Activated CD8-positive, alpha-beta memory T cell treated with anti-CD3 and anti-CD28 coated beads, Interleukin-2, amount 10 ng/mL, durations not matched to agents 7 days and 5 days (primary cell): ENCODE measurements at places on chromosomes 7 and 10. TPM values are rescaled to one million over a fixed set of nuclear protein-coding genes. Genes with fewer than 3 reads are reported as not detected.

DNA sequence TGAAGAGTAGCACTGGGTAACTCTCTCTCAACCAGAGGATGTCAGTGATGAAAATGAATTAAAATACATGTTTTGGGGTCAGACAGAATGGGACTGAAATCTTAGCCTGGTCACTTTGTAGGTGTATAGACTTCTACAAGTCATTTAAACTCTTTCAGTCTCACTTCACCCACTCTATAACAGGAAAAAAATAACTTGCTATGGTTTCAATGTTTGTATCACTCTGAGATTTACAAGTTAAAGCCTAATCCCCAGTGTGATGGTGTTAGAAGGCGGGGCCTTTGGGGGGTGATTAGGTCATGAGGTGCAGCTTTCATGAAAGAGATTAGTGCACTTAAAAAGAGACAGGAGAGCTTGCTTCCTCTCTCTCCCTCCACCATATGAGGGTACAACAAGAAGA, 134.8 kb downstream of the INHBA start:
- no peak for DNase-seq

GRCh38 chr7:27890205-27890849, 150.4 kb downstream of the TAX1BP1 start:
- DNase-seq: no peak

DNA sequence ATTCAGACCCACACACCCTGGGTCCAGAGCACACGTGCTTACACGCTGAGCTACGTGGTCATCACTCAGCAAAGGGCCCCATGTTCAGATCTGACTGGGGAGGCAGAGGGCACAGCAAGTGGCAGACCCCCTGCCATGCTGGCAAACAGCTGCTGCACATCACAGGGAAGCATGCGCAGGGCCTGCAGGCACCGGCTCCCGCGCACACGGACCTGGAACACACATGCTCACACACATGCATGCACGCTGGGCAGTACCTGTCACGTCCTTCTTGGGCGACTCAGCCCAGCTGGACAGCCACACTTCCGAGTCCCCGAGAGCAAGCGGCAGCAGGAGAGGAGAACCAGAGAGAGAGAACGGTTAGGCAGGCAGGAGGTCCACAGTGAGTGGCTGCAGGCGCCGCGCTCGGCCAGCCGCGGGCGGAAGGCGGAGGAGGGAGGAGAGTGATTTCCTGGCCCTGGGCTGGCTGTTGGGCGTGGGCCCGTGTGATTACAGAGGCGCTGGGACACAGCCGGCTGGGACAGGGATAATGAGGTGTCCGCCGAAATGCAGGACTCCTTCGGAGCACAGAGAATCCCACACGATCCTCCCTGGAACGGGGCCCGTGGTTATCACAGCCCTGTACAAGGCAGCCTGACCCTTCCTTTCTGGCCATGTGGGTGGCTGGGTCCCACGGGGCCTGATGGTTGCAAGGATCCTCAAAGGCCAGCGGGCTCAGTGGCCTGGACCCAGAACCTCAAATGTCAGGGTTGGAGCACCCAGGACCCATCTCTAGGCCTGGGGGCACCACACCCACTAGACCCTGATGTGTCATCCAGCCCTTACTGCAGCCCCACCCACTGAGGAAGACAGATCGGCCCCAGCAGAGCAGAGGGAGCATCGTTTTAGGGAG, 175.1 kb downstream of the NEURL1 start:
- no peak for DNase-seq

- no peak for DNase-seq
These were observed 75.8 kb downstream of the CUL1 start for GRCh38 chr7:148774471-148774870.

- no peak for DNase-seq
These were observed 557.9 kb downstream of the KCNMA1 start for GRCh38 chr10:77079592-77080300.

DNA sequence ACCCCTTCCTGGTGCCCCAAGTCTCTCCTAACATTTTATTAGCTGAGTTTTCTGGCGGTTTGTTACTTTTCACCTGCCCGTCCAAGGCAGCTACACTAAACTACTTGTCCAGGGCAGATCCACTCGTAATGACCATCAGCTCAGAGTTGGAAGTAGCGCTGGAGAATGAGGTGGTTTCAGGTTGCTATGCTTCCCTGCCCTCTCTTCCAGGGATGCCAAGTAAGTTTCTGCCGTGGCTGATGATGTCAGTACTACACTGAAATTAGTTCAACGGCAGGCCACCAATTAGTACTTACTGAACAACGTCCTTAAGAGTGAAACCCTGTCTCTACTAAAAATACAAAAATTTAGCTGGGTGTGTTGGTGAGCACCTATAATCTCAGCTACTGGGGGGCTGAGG, 55.2 kb downstream of the DIP2C start:
- DNase-seq: no peak

DNA sequence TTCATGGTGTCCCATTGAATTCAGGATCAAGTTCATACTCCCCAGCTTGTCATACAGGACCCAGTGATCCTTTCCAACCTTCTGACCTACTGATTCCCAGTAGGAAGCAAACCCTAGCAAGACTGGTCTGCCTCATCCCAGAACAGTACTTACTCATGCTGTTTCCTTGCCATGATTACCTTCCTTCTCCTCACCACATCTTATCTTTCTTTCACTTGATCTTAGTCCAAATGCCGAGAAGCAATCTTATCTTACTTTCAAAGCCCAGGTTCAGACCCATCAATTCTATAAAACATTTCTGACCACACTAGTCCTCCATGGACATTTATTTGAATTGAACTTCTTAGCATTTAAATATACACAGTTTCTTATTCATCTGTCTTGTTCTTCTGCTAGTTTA, 26.6 kb upstream of the ATRNL1 start:
- DNase-seq: no peak

DNA sequence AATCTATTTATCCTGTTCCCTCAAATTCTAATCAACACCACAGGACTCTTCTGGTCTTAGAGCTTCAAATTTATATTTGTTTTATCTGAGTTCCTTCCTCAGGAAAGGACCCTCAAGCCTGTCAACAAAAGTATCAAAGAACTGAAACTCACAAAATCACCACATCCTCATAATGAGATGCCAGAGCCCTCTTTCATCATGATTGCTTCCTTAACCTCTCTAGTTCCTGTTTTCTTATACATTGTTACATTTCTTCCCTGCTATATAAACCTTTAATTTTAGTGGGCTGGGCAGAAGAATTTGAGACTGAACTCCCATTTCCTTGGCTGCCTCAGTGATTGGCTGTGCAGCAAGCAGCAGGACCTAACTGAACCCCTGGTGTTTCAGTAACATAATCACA, 189.7 kb downstream of the ZNF248 start:
- no peak for DNase-seq

DNA sequence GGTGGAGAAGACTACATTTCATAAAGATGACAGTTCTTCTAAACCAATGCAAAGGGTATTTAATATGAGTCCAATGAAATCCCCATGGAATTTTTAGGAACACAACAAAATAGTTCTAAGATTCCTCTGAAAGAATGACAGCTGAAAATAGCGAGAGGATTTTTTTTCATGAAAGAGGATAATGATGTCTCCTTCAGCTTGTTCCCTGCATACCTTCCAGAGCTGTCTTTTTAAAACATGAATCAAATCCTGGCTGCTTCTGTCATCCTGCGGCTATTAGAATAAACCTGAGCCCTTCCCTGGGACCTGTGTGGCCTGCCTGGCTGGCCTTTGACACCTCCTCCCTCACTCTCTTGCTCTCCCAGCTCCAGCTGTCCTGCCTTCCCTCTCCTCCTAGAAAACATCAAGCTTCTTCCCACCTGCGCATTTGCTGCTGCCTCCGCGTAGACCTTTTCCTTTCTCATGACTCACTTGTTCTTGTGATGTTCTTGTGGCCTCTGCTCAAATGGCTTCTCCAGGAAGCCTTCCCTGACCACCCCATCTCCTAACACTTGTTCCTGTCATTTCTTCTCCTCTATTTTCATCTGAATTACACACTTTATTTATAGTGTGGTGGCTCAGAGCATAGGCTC, 57.4 kb downstream of the EEPD1 start:
- no peak for DNase-seq

GRCh38 chr7:105611856-105612775, 30.8 kb upstream of the EFCAB10 start:
- no peak for DNase-seq

- no peak for DNase-seq
These were observed 36.3 kb upstream of the RNF32 start for GRCh38 chr7:156604311-156604710.

DNA sequence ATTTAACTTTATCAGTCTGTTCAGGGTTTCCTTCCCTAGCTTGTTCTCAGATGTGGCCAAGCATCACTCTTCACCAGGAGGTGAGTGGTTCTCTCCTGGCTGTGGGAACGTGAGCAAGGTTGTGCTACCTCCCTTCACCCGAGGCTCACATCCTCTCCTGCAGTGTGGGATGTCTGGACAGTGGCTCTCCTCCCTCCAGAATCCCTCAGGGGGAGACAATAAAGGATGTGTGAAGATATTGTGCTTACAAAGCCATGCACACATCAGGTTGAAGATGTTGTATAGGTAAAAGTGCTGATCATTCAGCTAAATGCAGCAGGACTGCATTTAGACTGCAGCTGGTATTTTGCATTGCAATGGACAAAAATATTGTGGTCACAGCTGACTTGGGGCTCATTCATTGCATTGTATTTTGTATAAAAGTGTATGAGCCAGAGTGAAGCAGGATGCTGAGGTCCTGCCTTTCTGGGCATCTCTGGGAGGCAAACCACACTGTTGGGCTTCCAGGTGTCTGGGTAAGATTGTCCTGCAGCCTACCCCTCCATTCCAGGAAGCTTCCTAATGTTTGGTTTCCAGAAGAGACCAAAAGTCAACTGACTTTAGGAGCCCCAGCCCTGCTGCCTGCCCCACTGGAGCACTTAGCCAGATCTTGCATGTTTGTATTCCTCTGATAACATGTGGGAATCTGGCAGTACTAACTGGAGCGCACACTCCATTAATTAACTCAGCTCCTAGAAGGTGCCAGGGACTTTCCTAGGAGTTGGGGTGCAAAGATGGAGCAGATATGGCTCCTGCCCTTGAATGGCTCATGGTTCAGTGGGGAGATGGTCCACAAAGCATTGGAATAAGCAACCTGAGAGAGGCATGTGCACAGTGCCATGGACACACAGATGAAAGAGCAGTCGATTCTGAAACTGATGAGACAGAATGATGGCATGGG, 292.5 kb upstream of the ZNF32 start:
- peak; percentile 27 for DNase-seq

GRCh38 chr10:11168423-11169090, 150.9 kb downstream of the CELF2 start:
- DNase-seq: no peak

DNA sequence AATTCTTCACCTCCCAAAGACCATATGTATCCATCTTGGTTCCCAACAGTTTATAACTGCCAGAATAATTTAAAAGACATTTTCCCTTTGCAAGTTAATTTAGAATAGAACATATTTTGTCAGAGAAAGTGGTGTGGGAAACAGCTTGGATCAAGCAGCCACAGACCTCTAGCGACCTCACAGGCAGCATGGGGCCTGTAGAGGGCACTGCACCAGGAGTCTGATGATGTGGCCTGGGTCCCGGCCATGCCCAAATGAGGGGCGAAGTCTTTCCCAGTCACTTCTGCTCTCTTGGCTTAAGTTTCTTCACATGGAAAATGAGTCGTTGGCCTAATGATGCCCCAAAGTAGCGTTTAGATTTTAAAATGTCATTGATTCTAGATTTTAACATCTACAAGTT, 243.2 kb downstream of the SDK1 start:
- DNase-seq: no peak

GRCh38 chr7:50679218-50680007, 103.3 kb downstream of the GRB10 start:
- no peak for DNase-seq

- peak; percentile 23 for DNase-seq
These were observed 73.8 kb downstream of the RBM20 start for GRCh38 chr10:110717781-110718589.

DNA sequence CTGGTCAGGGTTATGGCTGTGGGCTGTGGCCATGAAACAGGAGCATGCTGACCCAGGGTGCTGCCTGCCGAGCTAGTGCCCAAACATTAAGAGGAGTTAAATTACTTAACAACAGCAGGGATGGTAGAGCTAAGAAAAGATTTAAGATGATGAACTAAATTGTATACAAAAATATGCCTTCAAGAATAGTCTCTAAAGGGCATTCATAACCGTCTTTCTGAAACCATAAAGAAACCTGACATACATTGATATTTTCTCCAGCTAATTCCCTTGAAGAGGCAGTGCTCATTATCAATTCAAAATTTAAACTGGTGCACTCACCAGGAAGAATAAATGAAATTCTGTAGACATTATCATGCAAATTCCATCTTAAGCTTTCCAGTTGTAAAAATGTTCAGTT, 265.8 kb upstream of the TAC1 start:
- no peak for DNase-seq

GRCh38 chr10:32459051-32459698, 13.2 kb downstream of the CCDC7 start:
- DNase-seq: peak; percentile 59

GRCh38 chr7:100563809-100564400, 9.8 kb downstream of the SAP25 start:
- DNase-seq: peak; percentile 87

Gene H2BK1
- total RNA-seq: not detected

Gene UCN3
- total RNA-seq: not detected

Gene NUTM2B
- total RNA-seq: 1.3 TPM

Gene NPC1L1
- not detected for total RNA-seq

Gene MAT1A
- not detected for total RNA-seq
